ENCODE measurements at places on chromosomes 3 and 15. TPM values are rescaled to one million over a fixed set of nuclear protein-coding genes. Genes with fewer than 3 reads are reported as not detected.

- DNase-seq = no peak
- no peaks in the 10 kb centered on the region for H3K4me1 ChIP-seq
- no peaks in the 10 kb centered on the region for H3K36me3 ChIP-seq
- H3K27ac ChIP-seq = no peak overlapping the region
- H3K4me3 ChIP-seq = no peak overlapping the region
These were observed 28.2 kb upstream of the MGA start for GRCh38 chr15:41631880-41632470.

The TGM4 gene
- 0.05 TPM for total RNA-seq

- no peak for DNase-seq
- peaks cover 95% of the 10 kb centered on the region for H3K36me3 ChIP-seq
- H3K4me1 ChIP-seq = peaks cover 33% of the 10 kb centered on the region
- peak overlapping the region; percentile 12 for H3K27ac ChIP-seq
- H3K27me3 ChIP-seq = no peaks in the 10 kb centered on the region
- peak overlapping the region; percentile 78 for H3K4me3 ChIP-seq
These were observed 4.6 kb downstream of the TSC22D2 start for GRCh38 chr3:150412561-150413231.

The POPDC2 gene
- not detected for total RNA-seq

The GPR27 gene
- total RNA-seq = not detected

Data from SJSA1 (cell line).